Right ventricle myocardium superior (tissue), 1 donor: ENCODE measurements at places on chromosomes 4 and X.

GRCh38 chr4:120055162-120055561, 11.5 kb downstream of the MAD2L1 start:
- no peak for DNase-seq

DNA sequence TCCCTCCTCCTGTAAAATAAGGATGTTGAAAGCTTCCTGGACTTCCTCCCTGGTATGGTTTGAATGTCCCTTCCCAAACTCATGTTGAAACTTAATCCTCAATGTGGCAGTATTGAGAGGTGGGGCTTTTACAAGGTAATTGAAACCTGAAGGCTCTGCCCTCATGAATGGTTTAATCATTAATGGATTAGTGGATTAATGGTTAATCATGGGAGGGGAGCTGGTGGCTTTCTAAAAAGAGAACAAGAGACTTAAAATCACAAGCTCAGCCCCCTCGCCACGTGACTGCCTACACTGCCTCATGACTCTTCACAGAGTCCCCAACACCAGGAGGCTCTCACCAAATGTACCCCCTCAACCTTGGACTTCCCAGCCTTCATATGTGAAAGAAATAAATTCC, 124.6 kb upstream of the ANXA3 start:
- no peak for DNase-seq

DNA sequence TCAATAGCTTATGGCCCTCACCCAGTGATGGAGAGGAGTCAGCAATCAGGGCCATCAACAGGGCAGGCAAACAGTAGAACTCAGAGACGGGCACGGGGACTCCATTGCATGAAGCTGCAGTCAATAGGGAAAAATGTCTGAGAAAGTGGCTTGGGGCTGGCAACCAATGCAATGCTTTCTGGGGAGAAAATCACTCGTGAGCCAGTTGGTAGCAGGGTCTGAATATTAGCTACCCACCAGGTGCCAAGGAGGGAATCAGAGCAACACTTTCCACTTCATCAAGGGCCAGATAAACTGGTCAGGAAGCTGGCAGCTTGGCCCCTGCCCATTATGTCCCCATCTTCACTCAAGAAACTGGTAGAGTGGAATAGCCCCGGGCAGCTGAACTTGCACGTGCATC, 80.7 kb downstream of the STARD8 start:
- DNase-seq, result no peak

DNA sequence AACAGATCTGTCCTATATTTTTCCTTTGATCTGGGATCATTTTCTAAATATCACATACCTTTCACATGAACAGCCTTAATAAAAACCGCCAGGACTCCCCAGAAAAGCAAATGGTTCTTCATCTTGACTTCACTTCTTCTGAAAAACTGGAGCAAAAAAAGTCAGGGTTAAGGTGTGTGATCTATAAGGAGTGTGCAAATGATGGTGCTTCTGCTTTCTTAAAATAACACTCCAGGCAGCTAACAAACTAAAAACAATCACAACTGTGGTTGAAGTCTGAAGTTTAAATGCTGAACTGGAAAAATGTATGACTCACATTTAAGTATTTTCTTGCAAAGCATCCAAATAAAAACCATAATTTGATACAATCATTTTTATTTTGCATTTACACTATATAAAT, at the start of gene JCHAIN:
Gene JCHAIN, minus strand, starts transcription at position 140 of the 400 bp plus-strand sequence. Its CDS starts 18 bp downstream, at position 122.
- no peak for DNase-seq

DNA sequence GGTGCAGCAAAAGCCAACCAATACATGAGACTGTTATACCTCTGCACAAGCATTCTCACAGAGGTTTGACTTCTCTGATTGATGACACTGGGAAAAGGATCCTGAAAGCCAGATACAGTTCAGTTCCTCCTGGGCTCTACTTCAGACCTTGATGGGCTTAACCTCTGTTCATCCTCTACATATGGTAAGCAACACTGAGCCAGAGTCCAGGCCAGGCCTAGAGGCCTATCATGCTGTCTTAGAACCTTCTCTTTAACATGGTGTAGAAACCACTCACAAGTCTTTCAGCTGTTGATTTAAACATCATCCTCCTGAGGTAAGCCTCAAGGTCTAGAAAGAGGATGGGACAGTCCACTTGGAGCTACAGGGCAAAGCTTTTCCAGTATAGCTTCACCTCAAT, 9.2 kb downstream of the MAD2L1 start:
- DNase-seq, result no peak

- DNase-seq, result no peak
These were observed 144.0 kb upstream of the NAP1L5 start for GRCh38 chr4:88841635-88842034.

DNA sequence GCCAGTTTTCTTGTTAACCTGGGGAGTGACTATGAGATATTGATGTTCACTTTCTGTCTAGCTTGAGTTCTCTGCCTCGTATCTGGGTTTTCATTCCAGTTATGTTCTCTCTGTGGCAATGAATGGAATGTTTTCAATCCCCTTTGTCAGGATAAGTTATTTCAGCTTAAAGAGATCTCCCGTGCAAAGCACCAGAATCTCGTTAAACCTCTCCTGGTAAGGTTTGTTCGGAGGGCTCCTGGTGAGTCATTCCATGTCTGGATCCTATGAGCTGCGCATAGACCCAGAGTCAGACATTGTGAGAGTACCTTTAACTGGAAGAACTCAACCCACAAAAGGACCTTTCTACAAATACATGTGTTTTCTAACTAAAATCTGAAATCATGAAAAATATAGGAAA, 51.0 kb downstream of the KDR start:
- DNase-seq, result no peak

DNA sequence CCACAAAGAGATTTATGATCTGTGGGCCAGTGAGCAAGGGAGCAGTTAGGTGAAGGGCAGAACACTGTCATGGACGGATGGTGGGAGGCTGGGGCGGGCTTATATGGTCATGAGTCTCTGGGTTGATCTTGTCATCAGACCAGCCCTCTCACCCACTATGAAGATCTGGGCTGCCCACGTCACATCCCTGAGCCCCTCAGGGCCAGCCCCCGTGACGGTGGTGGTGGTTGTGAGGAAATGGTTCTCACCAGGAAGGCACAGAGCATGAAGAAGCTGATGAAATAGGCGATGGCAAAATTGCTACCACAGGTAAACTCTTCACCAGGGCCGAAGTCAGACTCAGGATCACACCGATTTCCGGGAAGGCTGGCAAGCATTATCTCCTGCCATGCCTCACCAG, 11.1 kb upstream of the SYP start:
- no peak for DNase-seq

DNA sequence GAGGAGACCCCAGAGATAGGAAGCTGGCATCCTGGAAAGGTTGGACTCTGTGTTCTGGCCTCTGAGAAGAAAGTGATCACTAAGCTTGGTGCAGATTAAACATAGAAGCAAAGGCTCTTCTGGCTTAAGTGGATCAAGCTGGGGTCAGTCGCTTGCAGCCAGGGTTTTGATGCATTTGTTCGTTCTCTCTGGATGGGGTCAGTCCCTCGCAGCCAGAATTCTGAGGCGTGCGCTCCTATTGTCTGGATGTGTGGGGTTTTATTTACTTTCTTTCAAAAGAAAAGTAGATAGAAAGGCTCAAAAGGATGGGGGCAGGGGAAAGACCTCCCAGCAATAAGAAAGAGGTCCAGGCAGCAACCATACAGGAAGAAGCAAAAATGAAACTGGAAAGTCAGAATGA, 152.6 kb downstream of the DHRSX start:
- no peak for DNase-seq

DNA sequence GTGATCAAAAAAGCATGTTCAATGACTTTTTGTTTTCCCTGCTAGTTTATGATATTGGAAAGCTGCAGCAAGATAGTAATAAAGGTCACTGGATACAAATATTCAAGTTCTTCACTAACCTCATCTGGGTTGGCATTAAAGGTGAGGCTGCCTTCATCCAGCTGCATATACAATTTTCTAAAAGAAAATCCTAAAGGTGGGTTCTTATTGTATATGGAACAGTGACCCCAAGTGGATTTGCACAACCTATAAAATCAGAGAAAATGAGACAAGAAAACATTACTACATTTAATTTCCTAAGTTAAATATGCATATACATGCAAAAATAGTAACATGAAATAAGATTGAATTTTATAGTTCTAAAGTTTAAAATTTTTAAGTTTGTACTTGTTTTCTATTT, 23.9 kb downstream of the FBXO8 start:
- DNase-seq, result no peak

DNA sequence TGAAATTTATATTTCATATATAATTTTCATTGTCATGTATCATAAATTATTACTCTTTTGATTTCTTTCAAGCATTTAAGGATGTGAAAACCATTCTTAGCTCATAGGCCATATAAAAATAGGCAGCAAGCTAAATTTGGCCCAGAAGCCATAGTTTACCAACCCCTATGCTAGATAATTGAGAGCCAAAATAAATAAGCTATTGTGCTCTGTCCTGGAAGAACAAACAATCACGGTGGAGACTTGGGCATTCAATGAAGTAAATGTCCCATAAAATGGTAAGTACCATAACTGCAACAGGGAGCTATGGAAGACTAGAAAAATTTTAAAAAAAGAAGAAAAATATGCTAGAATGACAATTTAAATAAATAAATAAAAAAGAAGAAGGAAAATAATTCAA, 60.9 kb upstream of the PACRGL start:
- DNase-seq, result no peak

DNA sequence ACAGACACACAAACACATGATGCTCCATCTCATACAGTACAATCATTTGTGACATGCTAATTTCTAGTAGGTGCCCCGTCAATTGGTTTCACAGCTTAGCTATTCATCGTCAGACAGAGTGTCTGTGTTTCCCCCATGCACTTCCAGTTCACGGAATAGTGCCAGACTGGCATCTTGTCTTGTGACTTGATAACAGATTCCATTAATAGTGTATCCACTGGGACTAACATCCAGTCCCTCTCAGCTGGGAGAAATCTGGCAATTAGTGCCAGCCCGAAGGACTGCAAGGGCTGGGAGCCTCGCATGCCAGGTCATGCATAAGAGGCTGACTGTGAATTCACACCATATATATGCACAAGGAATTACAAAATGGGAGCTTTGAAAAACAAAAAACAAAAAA, 20.2 kb upstream of the GATB start:
- DNase-seq, result peak; percentile 54

GRCh38 chrX:48945517-48946348, 11.7 kb downstream of the OTUD5 start:
- DNase-seq, result peak; percentile 47

DNA sequence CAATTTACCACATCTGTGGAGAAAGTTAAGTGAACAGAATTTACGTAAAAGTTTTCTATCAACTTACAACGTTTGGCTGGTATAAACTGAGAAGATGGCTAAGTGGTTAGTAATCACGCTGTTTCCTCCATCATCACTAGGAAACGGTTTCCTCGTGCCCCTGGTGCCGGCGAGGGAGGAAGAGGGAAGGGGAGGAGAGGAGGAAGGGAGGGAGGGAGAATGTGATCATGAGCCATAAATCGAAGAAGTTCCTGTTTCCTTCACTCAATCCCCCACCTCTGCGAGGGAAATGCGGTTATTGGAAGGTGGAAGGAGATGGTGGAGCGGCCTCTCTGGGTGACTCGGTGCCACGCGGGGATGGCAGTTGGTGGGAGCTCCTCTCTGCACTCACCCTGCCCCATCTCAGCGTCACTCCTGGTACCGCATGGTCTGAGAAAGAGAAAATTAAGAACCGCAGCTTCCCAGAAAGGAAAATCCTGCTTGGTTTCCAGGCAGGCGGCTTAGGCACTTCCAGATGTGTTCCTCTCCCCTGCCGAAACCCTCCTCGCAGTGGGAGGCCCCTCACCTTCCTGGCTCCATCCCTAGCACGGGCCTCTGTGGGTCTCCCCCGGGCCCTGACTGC, 216.8 kb downstream of the AFAP1 start:
- DNase-seq, result no peak

DNA sequence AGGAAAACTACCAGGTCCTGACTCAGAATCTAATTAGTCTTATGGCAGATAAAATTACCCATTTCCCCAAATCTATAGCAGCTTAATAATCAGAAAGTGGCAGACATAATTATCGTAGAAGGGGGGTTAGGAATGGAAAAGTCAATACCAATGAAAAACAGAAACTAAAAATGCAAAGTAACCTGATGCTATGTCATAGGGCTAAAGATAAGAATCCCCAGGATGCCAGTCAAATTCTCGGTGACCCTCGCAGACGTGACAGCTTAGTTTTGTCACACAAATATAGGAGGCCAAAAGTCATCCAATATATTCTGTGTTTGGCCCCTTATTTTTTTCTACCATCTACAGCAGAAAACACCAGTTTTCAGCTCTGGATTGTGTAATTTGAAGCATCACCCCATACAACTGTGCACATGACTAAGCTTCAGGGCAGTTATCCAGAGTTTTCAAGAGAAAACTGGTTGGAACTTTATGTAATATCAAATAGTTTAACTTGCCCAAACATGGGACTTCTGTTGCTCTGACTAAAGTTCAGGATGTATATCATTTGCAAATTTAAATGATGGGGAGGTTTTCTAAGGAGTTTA, 30.9 kb downstream of the RASSF6 start:
- DNase-seq, result no peak

DNA sequence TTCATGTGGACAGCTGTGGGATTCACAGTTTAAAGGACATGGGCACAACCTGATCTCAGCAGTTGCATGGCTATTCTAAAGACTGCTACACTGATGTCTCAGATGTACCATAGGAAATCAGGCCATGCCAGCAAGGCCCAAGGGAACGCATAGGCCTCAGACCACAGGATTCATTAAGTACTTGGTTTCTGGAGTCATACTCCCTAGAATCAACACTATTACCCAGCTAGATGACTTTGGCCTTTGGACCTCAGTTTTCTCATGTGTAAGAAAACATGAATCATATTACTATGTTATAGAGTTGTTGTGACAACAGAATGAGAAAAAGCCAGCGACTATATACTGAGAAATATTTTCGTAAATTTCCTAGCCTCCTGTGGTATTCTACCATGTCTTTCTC, 67.9 kb downstream of the NHS start:
- DNase-seq, result no peak
